Smooth muscle cell of bladder (primary cell): ENCODE measurements at places on chromosomes 7 and 10. TPM values are rescaled to one million over a fixed set of nuclear protein-coding genes. Genes with fewer than 3 reads are reported as not detected.

Gene FAM24B
- total RNA-seq: 2.6 and 2.7 TPM in 2 replicates

Gene ARHGAP21
- total RNA-seq: 66.1 and 71.1 TPM in 2 replicates

Gene HOXA5
- 1.4 and 1.6 TPM in 2 replicates for total RNA-seq

Gene SCIN
- total RNA-seq: 0.43 and 3.3 TPM in 2 replicates
